ENCODE measurements at places on chromosomes 3 and 15.
A peak's percentile ranks its signal among the peaks of the same experiment; 100 is the strongest.

DNA sequence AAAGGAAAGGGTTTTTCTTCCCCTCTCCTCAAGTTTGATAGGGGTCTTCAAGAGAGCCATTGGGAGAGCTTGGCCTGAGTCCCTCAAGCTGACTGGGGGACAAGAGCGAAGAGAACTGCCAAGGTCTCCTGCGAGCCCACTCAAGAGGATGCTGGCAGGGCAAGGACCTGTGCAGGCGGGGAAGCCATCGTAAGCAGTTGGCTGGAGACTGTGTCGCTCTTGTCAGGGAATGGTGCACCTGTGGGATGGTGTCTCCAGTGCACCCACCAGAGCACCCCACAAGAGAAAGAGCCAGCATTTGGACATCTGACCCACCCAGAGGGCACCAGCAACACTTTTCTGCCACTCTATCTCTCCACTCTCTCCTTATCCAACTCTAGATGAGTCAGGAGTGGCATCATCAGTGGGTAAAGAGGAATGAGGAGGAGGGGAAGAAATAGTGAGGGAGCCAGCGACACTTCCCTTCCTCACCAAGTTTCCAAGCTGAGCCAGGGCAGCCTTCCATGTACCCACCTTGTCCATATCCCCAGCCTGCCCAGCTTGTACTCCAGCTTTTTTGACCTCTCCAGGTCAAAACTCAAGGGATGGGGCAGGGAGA is 13.6 kb upstream of the XIRP1 start:
- no peak for DNase-seq

DNA sequence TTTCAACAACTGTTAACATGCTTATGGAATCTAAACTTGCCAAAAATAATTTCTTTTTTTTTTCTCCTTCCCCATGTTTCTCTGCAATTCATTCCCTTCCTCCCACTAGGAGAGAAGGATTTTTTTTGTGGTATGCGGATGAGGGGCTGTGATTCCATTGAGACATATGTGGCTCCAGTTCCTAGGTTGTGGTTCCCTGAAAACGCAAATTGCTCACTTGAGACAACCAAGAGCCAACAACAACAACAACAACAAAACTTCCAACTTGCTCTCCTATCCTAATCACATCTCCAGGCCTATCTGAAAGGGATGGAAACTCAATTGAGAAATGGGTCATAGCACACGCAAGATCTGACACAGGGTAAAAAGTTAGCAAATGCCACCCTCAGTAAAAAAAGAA is 406.5 kb upstream of the TGFBR2 start:
- DNase-seq: no peak

DNA sequence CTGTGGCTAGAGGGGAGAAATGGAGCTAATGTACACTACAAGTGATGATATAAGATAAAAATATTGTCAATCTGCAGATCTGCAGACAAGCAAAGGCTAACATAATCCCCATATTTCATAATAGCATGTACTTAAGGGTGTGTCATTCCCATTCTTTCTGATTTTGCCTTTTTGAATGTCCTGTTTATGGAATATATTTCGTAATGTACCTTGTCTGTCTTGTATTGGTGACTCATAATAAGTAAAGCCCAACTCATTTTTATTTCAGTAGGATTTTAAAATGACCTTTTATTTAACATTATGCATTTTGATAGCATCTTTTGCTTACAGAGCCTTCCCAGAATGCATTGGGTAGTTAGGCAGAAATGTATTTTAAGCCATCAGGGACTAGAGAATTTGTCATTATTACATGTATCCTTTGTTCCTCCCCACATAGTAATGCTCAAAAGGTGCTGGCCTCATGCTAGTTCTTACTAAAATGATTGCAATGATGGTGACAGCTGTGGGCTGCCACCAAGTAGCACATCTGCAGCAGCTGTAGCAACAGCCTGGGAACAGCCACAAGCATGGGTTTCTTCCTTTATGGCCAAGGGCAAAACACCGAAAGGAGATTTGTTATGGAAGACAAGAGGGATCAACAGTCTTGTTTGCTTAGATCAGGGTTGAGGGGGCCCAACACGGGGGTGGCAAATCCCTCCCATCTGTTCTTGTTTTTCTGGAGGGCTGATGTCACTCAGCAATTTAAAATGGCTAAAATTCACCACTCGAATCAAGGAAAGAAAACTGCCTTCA is 188.5 kb downstream of the CADPS start:
- peak; percentile 26 for DNase-seq

DNA sequence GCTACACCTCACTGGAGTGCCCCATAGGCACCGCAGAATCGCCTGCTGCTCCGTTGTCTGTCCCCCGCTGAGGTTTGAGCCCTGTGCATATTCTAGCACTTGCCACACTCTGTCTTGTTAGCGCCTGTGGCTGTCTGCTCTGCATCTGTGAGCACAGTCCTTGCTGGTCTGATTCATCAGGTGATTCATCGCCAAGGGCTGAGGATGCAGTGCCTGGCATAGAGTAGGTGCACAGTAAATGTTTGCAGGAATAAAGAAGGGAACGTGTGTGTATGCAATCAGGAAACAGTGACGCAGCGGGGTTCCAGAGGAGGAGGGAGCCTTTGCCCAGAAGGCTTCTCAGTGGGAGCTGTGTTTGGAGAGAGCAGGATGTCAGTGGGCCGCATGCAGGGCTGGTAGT is 124.0 kb upstream of the PLXNA1 start:
- peak; percentile 88 for DNase-seq
